ENCODE measurements at places on chromosomes 3 and 15. TPM values are rescaled to one million over a fixed set of nuclear protein-coding genes. Genes with fewer than 3 reads are reported as not detected.

- H3K36me3 ChIP-seq: no peaks in the 10 kb centered on the region
- no peak overlapping the region for H3K27ac ChIP-seq
- H3K4me3 ChIP-seq: no peak overlapping the region
- no peak for DNase-seq
Observed at GRCh38 chr3:132382267-132382666, 35.0 kb upstream of the DNAJC13 start.

- H3K27ac ChIP-seq: no peak overlapping the region
- H3K4me3 ChIP-seq: no peak overlapping the region
- no peaks in the 10 kb centered on the region for H3K27me3 ChIP-seq
Observed at GRCh38 chr3:167742338-167742737, 6.8 kb downstream of the SERPINI1 start.

The ARGFX gene
- total RNA-seq: not detected

- no peaks in the 10 kb centered on the region for H3K4me1 ChIP-seq
- no peaks in the 10 kb centered on the region for H3K27me3 ChIP-seq
- no peak for DNase-seq
- no peak overlapping the region for H3K27ac ChIP-seq
Observed at GRCh38 chr3:55988905-55989304, 479.4 kb downstream of the ERC2 start.

DNA sequence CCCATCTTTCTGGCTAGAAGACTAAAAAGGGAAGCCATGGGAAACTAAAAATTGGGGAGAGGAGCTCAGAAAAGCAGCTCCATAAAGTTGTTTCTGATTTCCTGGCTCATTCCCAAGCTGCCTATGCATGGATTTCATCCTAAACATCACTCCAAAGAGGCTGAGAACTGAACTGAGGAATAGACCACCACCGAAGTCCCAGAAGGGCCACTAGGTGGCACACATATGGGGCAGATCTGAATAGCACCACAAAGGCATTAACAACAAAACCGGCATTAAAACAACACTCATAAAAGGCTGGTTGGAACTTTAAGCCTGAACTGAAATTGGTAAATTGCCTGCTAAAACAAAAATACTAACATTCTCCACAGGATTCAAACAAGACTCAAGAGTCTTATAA, 106.3 kb downstream of the PLD1 start:
- no peak overlapping the region for H3K4me3 ChIP-seq
- no peak overlapping the region for H3K27ac ChIP-seq
- DNase-seq: no peak
- H3K4me1 ChIP-seq: no peaks in the 10 kb centered on the region
- no peaks in the 10 kb centered on the region for H3K27me3 ChIP-seq
- no peaks in the 10 kb centered on the region for H3K36me3 ChIP-seq

The COL6A5 gene
- total RNA-seq: not detected

The RTP3 gene
- total RNA-seq: not detected

- H3K4me1 ChIP-seq: no peaks in the 10 kb centered on the region
- H3K27ac ChIP-seq: no peak overlapping the region
- H3K36me3 ChIP-seq: no peaks in the 10 kb centered on the region
- no peaks in the 10 kb centered on the region for H3K27me3 ChIP-seq
Observed at GRCh38 chr15:64742921-64743320, 32.5 kb downstream of the RBPMS2 start.

The HIGD2B gene
- total RNA-seq: not detected

DNA sequence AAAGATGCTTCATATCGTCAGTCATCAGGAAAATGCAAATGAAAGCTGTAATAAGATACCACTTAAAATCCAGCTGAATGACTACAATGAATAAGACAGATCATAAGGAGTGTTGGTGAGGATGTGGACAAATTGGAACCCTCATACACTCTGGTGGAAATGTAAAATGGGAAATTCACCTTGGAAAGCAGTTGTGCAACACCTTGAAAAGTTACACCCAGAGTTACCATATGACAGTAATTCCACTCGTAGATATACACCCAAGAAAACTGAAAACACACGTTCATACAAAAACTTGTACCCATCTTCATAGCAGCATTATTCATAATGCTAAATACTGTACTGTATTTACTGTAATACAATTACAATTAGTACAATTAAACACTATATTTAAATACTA, 2.3 kb downstream of the TTC23 start:
- no peaks in the 10 kb centered on the region for H3K27me3 ChIP-seq
- H3K27ac ChIP-seq: no peak overlapping the region
- H3K4me1 ChIP-seq: peaks cover 46% of the 10 kb centered on the region
- H3K36me3 ChIP-seq: no peaks in the 10 kb centered on the region

GRCh38 chr15:40959331-40960141, 6.3 kb downstream of the CHAC1 start:
- no peak for DNase-seq
- H3K4me1 ChIP-seq: no peaks in the 10 kb centered on the region
- H3K27me3 ChIP-seq: no peaks in the 10 kb centered on the region
- H3K36me3 ChIP-seq: no peaks in the 10 kb centered on the region
- no peak overlapping the region for H3K4me3 ChIP-seq

The CCR9 gene
- not detected for total RNA-seq

GRCh38 chr3:36992806-36993325, at the start of gene EPM2AIP1:
TSS of gene EPM2AIP1 (minus strand) at chr3:36993131. CDS start at chr3:36993077, 54 bp downstream.
- H3K36me3 ChIP-seq: peaks cover 28% of the 10 kb centered on the region
- peak; percentile 100 for DNase-seq
- H3K4me3 ChIP-seq: peak within 1 kb of the TSS; percentile 74
- H3K27ac ChIP-seq: peak within 1 kb of the TSS; percentile 99

The SLC2A2 gene
- not detected for total RNA-seq

The EEFSEC gene
- total RNA-seq: 24.6 TPM

The LRRC2 gene
- total RNA-seq: 2.0 TPM

The CHRD gene
- 32.7 TPM for total RNA-seq

The MAN2C1 gene
- 198 TPM for total RNA-seq

DNA sequence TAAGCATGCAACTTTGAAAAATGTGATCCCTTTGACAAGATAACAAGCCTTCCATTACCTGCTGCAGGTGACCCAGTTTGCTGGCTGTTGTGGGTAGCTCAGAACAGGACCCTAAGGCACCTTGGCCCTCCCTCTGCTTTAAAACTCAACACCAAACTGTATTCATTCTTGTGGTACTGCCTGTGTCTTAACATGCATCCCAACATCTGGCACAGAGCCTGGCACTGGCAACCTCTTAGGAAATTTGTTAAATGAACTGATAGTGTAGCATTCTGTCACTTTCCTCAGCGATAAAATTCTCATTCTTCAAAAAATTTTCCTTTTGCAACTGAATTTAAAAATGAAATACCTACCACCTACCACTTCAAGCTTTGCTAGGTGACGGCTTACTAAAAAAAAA, 287.3 kb upstream of the ADAMTS9 start:
- H3K36me3 ChIP-seq: no peaks in the 10 kb centered on the region
- no peak overlapping the region for H3K4me3 ChIP-seq
- DNase-seq: no peak

DNA sequence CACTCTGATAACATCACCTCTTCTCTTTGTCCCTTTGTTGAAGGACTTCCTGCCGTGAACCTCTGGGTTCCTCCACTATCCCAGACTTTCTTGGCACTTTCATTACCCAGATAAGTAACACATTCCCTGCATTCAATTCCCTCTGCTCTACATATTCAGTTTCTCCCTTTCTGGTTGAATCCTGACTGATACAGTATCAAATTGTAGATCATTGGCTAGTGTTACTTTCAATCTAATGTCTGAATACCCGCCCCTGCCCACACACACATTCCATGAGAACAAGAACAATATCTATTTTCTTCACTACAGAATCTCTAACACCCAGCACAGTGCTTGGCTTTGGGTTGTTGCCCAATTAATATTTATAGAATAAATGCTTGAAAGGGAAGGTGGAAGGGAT, 163.5 kb downstream of the ABHD5 start:
- DNase-seq: no peak
- H3K27ac ChIP-seq: no peak overlapping the region
- no peaks in the 10 kb centered on the region for H3K27me3 ChIP-seq

The PATL2 gene
- not detected for total RNA-seq
